ENCODE measurements at places on chromosomes 11 and 22.

- no peak for DNase-seq
Observed at GRCh38 chr11:29159552-29160465, 857.0 kb downstream of the KCNA4 start.

GRCh38 chr11:83713708-83714107, 427.5 kb upstream of the CCDC90B start:
- DNase-seq = no peak

DNA sequence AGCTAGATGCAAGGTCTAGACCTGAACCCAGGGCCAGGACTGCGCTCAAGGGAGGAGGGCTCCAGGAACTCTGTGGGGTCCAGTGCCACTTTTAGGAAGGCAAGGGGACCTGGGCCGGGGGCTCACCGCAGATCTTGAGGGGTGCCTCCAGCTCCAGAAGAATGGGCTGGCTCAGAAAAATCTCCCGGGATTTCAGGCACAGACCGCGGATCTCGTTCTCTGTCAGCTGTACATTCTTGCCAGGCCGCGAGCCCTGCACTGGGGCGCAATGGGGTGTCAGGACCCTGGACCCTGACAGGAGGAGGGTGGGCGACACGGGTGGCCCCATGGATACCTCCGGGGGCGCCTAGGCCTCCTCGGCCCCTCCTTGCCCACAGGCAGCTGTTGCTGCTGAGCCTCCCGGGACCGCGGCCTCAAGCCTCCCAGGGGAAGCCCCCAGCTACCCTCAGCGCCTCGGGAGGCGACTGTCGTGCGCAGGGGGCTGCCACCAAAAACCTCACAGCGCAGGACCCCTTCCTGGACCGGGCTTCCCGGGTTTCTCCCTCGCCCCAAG, 640 bp downstream of the PPP1CA start:
- no peak for DNase-seq

- no peak for DNase-seq
Observed at GRCh38 chr22:50319503-50319951, 7.3 kb downstream of the DENND6B start.

- DNase-seq = no peak
Observed at GRCh38 chr11:104322696-104323095, 158.7 kb upstream of the PDGFD start.

GRCh38 chr11:119590651-119591351, 138.2 kb downstream of the NECTIN1 start:
- no peak for DNase-seq

- DNase-seq = no peak
Observed at GRCh38 chr11:1014276-1014675, 22.2 kb downstream of the MUC6 start.

GRCh38 chr22:42511401-42511891, 8.2 kb downstream of the RRP7A start:
- DNase-seq = no peak

GRCh38 chr11:34155757-34156062, 50.3 kb downstream of the NAT10 start:
- no peak for DNase-seq

GRCh38 chr11:108235633-108236032, 12.8 kb downstream of the ATM start:
- no peak for DNase-seq

- no peak for DNase-seq
Observed at GRCh38 chr11:74320538-74320937, 9.1 kb upstream of the P4HA3 start.

DNA sequence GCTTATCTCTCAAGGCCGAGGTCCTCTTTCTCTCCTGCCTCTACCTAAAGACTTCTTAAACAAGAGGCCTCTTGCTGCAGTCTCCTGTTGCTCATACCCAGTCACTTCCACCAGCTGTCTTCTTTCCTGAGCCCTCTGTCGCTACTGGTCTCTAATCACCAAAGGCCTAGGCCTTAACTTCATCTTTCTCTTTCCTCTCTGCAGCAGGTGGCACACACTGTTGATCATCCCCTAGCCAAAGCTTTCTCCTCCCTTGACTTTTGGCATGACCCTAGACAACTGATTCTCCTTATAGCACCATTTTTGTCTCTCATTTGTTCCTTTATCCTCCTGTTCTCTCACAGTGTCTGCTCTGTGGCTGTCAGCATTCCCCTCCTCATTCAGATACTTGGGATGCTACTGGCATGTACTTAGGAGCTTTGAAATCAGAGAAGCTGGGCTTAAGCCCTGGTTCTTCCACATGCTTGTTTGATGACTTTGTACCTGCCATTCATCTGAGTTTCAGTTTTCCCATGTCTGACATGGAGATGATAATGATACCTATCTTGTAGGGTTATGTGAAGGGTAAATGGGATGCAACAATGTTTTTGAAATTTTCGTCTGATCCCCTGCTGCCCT, 22.4 kb downstream of the ENDOD1 start:
- DNase-seq = no peak

DNA sequence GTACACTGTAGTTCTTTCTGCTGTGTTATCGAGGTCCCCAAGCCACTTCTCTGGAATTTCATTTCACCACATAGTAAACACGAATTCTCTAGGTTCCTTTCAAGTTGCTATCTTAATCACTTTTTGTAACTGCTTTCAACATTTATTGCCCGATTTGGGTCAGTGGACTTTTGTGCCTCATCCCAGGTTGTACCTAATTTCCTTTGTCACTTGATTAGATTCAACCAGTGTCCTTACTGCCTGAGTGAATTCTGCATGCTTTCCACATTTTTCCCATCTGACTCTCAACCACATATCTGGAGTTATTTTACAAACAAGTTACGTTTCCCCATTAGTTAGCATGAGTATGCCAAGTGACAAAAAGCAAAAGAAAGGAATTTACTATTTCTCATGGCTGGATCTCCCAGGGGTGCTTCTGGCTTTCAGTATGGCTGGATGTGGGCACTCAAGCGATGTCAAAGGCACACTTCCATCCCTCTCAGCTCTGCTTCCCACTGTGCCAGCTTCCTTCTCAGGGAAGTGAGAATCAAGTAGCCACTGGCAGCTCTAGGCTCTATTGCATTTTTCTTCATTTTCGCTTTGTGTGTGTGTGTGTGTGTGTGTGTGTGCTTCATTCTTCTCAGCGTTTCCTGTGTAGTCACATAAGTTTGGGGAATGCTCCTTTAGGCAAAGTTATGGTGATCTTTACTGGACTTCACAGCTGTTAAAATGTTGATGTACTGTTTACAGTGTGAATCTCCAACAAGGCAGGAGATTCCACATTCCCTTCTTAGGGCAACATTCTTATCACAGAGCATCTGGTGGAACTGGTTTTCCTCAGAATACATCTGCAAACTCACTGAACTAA, 128.9 kb downstream of the DBX1 start:
- no peak for DNase-seq

GRCh38 chr22:19730655-19731360, 7.5 kb downstream of the GP1BB start:
- peak; percentile 84 for DNase-seq

GRCh38 chr11:33347490-33348125, 90.4 kb downstream of the HIPK3 start:
- no peak for DNase-seq

DNA sequence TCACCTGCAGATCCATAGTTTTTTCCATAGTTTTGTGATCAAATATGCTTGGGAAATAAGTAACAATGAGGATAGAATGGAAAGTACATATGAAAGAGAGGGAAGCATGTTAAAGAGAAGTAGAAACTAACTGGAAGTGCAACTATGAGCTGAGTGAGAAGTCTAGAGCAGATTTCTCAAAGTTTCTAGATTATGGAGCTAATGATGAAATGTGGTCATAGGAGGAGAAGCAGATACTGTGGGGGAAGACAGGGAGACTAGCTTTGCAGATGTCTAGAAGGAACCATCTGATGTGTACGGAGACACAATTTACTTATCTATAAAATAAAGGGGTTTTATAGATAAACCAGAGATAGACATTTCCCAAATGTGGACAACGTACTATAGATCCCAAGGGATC, 37.1 kb downstream of the RELT start:
- no peak for DNase-seq

GRCh38 chr11:115623021-115623451, 118.8 kb upstream of the CADM1 start:
- DNase-seq = no peak

GRCh38 chr11:28939381-28939780, 831.2 kb downstream of the METTL15 start:
- DNase-seq = no peak

DNA sequence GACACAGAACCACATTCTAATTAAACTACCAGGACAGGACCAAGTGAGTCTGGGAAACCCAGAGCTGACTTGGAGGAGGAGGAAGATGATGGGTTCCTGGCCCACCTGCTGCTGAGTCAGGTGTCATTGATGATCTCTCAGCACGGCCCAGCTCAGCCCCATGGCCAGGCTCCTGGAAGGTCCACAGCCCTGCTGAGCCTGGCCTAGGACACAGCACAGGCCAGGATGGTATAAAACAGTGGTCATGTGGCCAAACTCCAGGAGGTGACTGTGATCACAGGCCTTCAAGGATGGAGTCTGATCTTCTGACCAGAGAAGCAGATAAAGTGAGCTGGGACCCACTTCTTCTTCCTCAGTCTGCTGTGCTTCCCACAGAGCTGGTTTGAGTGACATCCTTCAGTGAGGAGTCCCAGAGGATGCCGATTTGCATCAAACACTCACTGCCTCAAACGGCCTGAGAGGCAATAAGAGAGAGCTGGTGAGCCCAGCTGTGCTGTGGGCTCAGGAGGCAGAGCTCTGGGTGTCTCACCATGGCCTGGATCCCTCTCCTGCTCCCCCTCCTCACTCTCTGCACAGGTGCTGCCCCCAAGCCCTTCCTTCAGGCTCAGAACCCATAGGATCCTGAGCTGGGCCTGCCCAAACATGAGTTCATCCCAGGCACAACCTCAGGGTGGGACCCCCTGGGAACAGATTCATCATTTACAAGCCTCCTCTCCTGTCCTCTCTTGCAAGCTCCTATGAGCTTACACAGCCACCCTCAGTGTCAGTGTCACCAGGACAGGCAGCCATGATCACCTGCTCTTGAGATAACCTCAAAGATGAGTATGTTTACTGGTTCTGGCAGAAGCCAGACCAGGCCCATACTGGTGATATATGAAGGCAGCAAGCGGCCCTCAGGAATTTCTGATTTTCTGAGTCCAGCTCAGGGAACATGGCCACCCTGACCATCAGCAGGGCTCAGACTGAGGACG, 37.7 kb upstream of the IGLL5 start:
- DNase-seq = no peak

DNA sequence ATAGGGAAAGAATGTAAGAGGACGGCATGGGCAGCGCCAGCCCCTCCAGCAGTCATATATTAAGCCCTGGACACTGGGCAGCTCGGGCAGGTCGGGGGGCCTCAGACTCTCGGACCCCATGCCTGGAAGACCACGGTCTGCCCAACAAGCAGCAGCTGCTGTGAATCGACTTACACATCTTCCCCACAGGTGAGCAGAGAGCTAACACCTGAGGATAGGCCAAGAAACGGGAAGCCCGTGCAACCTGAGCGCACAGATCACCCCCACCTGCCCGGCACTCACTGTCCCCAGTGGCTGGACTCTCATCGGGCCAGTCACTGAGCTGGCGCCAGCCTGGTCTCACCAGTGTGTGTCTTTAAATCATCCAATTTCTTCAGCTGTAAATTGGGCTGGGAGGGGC, 4.7 kb upstream of the TCF20 start:
- DNase-seq = no peak

DNA sequence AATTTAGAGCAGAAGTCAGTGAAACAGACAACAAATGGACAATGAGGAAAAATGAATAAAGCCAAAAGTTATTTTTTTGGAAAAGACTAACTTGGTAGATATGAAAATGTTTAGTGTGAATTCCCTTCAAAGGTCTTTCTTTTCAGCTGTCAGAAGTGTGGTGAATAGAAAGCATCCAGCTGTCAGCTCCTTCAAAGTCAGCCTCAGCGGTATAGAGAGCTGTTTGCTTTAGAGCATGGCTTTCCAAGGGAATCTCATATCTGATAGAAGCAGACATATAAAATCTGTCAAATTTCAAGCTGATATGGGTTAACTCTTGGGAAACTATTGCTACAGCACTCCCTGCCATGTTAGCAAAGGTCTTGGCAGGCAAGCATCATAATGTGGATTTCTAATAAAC, 309.3 kb downstream of the CASP12 start:
- DNase-seq = no peak

GRCh38 chr11:10899121-10899830, 41.4 kb upstream of the ZBED5 start:
- no peak for DNase-seq

DNA sequence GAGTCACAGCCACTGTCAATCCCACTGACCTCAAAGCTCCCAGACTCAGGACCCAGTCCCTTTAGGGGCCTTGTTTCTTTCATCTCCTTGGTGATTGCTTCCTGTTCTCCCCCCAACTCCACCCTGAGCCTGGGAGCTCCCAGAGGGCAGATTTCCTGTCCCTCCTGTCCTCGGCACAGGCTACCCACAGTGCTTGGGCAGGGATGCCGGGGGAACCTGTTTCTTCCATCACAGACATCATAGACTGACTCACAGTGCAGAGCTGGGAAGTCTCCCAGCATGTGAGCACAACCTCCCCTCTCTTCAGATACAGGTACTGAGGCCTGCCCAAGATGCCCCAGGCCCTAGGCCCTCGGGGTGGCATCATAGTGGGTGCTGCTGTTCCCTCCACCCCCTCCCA, 16.6 kb downstream of the TRIM29 start:
- DNase-seq = no peak

- DNase-seq = no peak
Observed at GRCh38 chr22:42228483-42228882, 42.0 kb downstream of the TCF20 start.

- DNase-seq = no peak
Observed at GRCh38 chr11:36240173-36240572, 49.1 kb downstream of the COMMD9 start.

- no peak for DNase-seq
Observed at GRCh38 chr11:119484741-119485605, 62.0 kb upstream of the THY1 start.

DNA sequence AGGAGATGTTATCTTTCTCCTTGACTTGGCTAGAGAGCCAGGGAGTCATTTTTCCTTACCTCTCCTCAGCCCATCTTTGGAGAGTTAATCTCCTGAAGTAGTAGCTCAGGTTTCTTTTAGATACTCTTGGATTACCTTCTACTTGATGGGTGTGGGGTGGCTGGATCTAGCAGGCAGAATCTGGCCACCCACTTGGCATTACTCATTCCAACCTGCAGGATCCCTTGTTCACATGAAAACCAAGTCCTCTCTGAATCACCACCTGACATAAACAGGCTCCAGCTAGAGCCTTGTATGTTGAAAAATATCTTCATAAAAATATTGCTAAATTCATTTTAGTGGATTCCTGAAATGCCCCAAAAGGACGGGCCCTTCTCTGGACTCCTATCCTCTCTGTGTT, 250.6 kb upstream of the PLET1 start:
- no peak for DNase-seq

DNA sequence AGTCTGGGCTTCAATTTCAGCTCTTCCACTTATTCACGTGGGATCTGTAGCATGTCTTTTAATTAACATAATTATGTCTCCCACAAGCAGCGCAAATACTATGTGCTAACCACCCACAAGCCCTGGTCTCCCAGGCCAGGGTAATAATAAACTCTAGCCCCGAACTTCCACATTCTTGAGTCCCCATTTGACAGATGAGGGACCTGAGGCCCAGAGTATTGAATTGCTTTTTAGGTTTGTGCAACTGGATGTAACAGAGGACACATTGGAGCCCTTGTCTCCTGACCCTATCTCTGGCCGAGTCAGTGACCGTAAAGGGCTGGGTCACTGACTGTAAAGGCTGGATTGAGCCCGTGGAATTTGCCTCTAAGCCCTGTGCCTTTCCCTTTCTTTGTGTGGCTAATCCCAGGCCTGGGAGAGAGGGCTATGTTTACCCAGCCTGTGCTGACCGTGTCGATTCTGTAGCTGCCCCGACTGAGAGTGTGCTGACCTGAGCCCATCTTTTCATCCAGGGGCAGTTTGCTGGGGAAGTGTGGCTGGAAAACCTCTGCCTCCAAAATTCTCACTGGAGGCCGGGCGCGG, 3.9 kb downstream of the CRYBB2 start:
- no peak for DNase-seq

Measured in CD4-positive, alpha-beta T cell treated with Interleukin-2 at 100 ng/mL for 4 hours (primary cell).